ENCODE measurements at places on chromosomes 6 and 20.

GRCh38 chr20:62835931-62836861 lies 19.3 kb downstream of the COL9A3 start:
- DNase-seq = peak; percentile 14

- DNase-seq = no peak
Measured at GRCh38 chr6:139154881-139155547, 20.1 kb downstream of the HECA start.

DNA sequence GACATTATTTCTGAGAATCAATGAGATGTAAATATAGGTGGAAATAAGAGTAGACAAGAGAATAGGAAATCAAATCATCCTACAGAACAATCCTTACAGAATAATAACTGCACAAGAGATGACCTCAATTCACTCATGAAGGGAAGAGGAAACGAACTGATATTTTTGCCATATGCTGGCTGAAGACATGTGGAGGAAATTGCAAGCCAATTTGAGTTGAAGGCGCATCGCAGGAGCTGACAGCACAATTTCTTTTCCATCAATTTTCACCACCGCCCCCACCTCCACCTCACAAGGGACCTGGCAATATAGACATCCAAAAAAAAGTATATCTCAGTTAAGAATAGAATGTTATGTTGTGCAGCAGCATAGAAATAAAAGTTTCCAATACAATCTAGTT lies 20.3 kb downstream of the CITED2 start:
- DNase-seq = no peak

- no peak for DNase-seq
Measured at GRCh38 chr6:161186173-161186769, 87.6 kb downstream of the AGPAT4 start.

DNA sequence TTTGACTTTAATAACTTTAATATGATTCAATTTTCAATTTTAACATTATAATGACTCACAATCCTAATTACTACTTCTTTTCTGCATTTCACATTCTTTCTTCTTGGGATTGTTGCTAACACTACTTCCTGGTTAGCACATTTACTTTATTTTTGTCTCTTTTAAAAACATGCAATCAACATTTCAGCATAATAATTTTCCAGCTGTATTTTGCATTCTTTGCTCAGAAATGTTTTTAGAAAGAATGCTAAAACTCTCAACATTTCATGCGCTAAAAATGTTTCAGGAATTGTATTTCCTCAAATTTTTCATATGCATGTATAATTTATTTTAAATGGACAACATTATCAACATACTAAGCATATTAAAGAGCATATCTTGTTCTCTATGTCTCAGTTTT lies 1302.1 kb upstream of the GJE1 start:
- no peak for DNase-seq

GRCh38 chr6:85015396-85015990 lies 251.1 kb upstream of the TBX18 start:
- peak; percentile 31 for DNase-seq

DNA sequence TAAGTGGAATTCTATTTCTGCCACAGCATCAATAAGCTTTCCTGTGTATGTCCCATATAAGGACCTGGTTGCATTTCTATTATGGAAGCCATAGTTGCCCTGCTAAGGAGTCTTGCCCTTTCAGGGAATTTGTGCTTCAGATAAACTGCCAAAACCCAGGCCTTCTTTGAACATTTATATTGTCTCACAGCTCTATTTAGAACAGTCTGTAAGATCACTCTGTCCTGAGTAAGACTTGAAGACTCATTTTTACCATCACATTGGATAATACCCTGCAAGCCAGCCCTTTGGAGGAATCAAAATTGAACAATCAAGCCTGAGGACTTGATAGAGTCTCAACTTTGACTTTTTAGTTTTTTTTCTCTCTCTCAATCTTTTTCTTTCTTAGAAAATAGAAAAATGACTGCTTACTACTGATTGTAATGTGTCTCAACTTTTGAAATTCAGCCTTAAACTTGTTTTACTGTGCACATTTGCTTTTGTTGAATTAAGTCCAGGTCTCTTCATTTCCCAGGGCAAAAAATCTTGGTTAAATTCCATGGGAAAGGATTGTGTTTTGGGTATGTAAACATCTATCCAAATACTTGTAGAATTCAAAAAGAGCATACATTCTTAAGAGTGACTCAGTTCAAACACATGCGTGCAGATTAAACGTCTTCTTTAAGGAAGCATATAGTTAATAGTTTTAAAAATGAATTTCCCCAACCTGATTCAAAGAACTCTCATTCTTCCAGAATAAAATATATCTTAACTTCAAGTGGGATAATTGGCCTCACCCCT lies 91.2 kb downstream of the PLCB1 start:
- no peak for DNase-seq

- DNase-seq = no peak
Measured at GRCh38 chr6:159982731-159983506, 14.0 kb downstream of the IGF2R start.

DNA sequence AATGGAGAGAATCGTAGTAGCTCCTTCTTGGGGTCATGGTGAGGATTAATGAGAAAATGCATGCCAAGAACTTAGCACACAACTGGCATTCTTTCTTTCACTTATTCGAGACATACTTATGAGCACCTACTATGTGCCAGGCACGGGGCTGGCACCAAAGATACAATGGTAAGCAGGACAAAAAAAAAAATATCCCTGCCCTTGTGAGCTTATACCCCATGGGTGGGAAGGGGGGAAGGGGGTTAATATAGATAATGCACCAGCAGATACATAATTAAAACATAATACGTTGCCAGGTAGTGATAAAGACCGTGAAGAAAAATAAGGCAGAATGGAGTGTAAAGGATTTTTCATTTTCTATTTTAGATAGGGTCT lies 8.3 kb downstream of the SLC13A3 start:
- no peak for DNase-seq

DNA sequence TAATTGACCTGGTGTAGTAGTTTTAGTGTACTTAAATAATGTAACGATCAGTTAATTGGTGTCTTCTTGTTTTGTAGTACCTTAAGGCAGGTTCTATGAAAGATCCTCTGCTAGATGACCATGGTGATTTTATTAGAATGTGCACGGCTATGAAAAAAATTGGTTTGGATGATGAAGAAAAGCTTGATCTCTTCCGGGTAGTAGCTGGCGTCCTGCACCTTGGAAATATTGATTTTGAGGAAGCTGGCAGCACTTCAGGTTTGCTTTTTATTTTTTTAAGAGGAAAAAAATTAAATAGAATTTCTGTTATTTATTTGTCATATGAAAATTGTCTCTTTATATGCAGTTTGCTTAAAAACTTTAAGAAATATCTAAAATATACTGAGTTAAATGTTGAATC lies 99.2 kb downstream of the MYO6 start:
- no peak for DNase-seq

DNA sequence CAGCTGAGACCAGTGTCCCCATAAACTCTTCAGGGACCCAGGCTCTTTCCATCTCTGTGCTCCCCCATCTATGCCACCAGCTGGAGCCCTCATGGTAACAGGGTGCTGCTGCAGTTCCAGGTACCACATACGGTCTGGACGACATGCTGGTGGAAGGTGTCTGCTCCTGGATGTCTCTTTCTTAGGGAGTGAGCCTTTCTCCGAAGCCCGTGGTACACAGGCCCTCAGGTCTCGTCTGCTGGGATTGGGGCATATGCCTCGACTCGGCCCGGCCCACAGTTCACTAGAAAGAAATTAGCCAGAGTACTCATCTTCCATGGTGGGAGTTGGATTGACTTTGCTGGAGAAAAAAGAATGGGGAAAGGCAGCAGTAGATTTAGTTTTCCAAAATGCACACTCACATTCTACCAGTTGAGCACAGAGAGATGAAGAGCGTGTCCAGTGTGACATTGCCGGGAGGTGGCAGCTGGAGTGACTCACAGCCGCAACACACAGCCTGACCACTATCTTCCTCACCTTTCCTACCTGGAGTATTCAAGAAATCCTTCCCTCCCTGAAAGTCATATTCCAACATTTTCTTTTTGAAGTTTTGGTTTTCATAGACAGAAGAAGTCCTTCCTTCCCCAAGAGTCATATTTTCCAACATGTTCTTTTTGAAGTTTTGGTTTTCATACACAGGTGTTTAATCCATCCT lies 18.6 kb upstream of the SPO11 start:
- DNase-seq = no peak

GRCh38 chr6:169555971-169556617 lies 145.7 kb downstream of the WDR27 start:
- no peak for DNase-seq

DNA sequence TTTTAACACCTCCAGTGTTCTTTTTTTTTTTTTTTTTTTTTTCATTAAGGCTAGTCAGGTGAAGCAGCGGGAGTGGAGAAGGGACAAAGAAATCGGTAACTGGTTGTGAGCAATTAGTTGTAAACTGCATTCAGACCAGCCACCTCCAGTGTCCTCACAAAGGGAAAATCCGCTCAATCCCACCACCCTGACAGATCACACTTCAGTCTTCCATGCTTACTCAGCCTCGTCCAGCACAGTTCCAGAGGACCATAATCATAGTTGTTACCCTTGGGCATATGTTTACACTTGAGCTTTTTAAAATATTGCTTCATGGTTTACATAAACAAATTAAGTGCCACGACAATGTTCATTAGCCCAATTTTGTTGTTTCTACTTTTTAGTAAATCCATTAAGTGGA lies 10.2 kb downstream of the DYNLRB1 start:
- no peak for DNase-seq

DNA sequence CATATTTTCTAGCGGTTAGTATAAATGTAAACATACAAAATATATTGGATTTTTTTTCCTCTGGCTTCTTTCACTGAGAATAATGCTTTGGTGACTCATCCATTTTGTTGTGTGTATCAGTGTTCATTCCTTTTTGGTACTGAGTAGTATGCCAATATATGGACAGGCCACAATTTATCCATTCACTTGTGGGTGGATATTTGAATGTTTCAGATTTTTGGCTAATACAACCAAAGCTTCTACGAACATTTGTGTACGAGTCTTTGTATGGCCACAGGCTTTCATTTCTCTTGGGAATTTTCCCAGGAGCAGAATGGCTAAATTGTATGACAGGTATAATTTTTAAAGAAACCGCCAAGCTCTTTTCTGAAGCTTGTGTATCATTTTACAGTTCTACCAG lies 677.5 kb downstream of the HDGFL1 start:
- no peak for DNase-seq

GRCh38 chr6:6609450-6609849 lies 20.9 kb downstream of the LY86 start:
- no peak for DNase-seq

- no peak for DNase-seq
Measured at GRCh38 chr20:16132036-16132798, 441.0 kb downstream of the KIF16B start.

- no peak for DNase-seq
Measured at GRCh38 chr6:50978380-50979170, 159.9 kb downstream of the TFAP2B start.

GRCh38 chr20:48808382-48809034 lies 19.3 kb downstream of the PREX1 start:
- no peak for DNase-seq

DNA sequence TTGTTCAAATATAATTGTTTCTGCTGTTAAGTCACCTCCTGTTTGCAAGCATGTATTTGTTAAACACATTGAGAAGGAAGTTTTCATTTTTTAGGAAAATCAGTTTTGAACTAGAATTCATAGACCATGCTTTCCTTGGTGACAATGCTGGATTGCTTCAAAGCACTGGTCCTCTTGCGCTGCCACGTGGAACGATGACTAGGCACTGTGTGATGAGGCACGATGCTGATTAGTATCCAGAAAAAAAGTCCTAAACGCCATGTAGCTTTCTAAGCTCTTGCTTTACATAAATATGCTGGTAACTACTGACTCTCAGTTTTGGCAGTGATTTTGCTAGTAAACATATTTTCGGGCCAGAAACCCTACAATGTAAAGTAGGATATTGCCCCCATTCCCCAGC lies 11.1 kb upstream of the EXOC2 start:
- DNase-seq = no peak

GRCh38 chr20:36856691-36857635 lies 19.0 kb upstream of the TLDC2 start:
- DNase-seq = peak; percentile 80

- no peak for DNase-seq
Measured at GRCh38 chr6:14440215-14440910, 322.8 kb downstream of the CD83 start.

DNA sequence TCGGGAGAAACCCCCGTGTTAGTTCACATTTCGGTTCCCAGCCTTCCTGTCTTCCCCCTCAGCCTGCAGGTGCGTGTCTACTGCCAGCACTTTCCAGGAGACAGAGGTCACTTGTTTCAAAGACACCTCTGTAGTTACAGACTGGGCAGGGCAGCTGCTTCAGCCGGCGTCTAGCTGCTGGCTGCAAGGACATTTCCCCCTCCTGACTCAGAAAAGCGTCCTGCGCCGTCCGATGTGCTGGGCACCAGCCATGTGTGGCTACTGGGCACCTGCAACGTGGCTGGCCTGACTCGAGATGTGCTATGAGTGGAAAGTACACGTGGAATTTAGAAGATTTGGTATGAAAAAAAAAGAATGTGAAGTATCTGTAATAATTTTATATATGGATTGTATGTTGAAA lies 37.6 kb downstream of the RRBP1 start:
- DNase-seq = no peak

- DNase-seq = no peak
Measured at GRCh38 chr6:84251891-84252539, 24.6 kb upstream of the CEP162 start.

DNA sequence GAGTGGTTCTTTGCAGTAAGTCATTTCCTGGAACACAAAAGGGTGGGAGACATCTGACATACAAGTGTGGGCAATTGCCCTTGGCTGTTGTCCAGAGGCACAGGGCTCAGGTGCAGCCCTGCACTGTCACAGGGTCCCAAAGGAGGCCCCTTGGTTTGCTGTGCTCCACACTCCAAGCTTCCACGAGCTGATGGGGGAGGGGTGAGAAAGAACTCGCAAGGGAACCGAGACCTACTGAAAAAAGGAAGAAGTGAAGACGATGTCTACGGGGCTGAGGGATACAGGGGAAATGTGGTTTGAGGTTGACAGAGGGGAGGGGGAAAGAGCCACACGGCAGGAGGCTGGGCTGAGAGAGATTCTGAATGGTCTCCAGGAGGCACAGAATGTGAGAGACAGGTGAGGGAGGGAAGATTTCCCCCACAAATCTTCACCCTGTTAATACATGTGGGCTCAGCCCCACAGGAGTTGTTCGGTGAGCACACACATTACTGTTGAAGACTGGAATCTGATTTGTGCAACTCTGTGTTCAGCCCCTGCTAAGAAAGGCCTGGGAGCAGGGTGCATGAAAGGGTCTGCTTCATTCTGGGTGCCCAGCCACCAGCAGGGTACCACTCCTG lies 123.4 kb downstream of the LY86 start:
- DNase-seq = no peak

GRCh38 chr6:145808239-145808638 lies 6.4 kb downstream of the FBXO30 start:
- DNase-seq = no peak

GRCh38 chr6:54698974-54699373 lies 147.6 kb upstream of the FAM83B start:
- no peak for DNase-seq

- DNase-seq = peak; percentile 72
Measured at GRCh38 chr20:50958615-50959542, at the start of gene MOCS3. TSS of gene MOCS3 (plus strand) at chr20:50958818. CDS start at chr20:50958843, 25 bp downstream.

DNA sequence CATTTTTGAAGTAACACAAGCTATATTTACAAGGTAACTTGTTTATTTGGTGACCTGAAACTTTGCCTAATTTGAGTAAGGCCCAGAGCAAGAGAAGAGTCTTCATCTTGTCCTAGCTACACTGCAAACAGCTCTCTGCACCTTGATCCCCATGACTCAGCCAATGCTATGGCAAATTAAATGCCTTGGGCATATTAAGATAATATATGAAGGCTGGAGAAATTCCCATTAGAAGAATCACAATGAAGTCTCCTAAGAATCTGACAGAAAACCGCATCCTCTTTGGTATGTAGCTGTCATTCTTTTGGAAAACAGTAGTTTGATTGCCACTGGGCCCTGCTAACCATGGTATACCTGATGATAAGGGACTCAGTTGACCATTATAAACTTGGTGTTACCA lies 204.5 kb downstream of the UBE3D start:
- DNase-seq = no peak
